ENCODE measurements at places on chromosomes 1 and 21. TPM values are rescaled to one million over a fixed set of nuclear protein-coding genes. Genes with fewer than 3 reads are reported as not detected.

The CFAP141 gene
- total RNA-seq = not detected

The RNF207 gene
- total RNA-seq = 7.8 TPM

The RNF186 gene
- not detected for total RNA-seq

The RSPO1 gene
- total RNA-seq = not detected

The GPR61 gene
- total RNA-seq = under 0.01 TPM

The PAQR7 gene
- 6.9 TPM for total RNA-seq

The B4GALT3 gene
- 11.4 TPM for total RNA-seq

The RNU5D-1 gene
- not detected for total RNA-seq

GRCh38 chr1:58664881-58665280 lies 35.0 kb downstream of the MYSM1 start:
- no peak for DNase-seq

DNA sequence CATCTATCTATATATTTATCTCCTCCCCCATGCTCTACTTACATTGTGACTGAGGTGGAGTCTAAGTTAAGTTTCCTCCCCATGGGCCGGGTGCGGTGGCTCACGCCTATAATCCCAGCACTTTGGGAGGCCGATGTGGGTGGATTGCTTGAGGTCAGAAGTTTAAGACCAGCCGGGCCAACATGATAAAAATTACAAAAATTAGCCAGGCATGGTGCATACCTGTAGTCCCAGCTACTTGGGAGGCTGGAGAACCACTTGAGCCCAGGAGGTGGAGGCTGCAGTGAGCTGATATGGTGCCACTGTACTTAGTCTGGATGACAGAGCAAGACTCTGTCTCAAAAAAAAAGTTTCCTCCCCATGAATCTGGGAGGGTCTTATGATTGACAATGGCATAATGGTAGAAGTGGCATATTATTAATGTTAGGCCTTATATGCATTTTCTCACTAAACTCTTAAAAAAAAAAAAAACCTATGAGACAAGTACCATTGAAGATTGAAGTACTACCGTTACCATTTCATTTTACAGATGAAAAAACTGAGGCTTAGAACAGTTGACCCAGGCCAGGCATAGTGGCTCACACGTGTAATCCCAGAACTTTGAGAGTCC lies 11.2 kb downstream of the F11R start:
- DNase-seq = no peak

- DNase-seq = peak; percentile 73
These were observed 123.5 kb downstream of the TIAM1 start for GRCh38 chr21:31220575-31220974.

DNA sequence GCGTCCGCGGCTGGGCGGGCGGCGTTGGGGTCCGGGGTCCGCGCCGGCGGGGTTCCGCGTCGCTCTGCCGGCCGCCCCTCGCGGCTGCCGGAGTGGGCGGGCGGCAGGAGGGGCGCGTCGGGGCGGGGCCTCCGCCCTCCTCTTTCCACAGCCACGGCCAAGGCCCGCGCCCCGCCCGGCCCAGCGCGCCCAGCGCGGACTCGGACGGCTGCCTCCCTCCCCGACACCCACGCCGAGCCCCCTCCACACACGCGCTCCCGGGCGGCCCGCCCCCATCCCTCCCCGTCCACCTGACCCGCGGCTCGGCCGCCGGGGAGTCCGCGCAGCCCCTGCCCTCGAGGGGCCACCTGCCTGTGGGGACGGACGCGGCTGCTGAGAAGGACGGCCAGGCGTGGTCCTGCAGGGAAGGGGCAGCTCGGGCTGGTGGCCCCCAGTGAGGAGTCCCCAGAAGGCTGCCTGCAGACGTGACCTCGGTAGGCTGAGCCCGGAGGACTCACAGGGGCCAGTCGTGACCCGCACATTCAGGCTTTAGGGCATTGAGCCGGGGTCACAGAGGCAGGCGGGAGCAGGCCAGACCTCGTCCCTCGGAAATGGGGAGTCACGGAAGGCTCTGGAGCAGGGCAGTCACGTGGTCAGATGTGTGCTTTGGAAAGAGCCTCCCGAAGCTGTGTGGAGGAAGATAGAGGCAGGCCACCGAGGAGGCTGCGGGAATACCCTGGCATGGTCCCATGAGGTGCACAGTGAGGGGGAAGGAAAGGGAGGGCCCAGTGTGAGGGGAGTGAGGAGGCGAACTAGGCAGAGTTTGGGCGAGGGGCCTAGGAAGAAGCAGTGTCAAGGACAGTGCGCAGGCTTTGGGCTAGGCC lies at the start of gene COL8A2:
TSS of gene COL8A2 (minus strand) at position 94 of the 863 bp plus-strand sequence. CDS start 24,980 bp downstream, outside the sequence.
- no peak for DNase-seq

DNA sequence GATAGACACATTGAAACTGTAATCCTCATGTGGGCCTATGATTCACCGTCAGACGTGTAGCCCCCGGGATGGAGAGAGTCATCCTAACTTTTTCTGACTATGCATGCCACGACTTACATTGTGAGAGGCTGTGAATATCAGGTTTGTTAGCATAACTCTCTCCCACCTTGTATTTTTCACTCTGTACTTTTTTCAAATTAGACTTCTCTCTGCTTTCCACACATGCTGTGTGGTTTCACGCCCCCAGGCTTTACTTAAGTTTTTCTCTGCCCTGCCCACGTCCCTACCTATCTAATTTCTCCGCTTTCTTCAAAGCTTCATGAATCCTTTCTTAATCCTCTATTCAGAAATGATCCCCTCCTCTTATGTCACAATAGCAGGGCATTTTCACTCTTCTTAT lies 3.4 kb upstream of the NCAM2 start:
- no peak for DNase-seq

GRCh38 chr1:226684026-226684425 lies 55.1 kb downstream of the ITPKB start:
- DNase-seq = no peak

- DNase-seq = no peak
These were observed 43.9 kb downstream of the PIGK start for GRCh38 chr1:77175230-77175844.

- DNase-seq = peak; percentile 97
These were observed 361.1 kb downstream of the TGFB2 start for GRCh38 chr1:218705911-218706893.

DNA sequence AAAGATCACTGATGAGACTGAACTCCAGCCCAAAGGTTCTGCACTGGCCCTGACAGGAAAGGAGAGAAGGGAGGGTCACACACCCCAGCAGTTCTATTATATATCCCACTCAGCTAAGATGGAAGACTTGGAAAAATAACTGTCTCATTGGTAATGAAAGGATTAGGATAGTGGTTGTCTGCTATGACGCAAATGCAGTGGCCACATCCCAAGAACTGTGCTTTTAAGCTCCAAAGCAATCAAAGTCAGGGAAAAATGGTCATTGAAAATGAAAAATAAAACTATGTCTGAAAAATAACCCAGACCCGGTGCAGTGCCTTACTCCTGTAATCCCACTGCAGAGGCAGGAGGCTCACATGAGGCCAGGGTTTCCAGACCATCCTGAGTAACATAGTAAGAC lies 31.0 kb downstream of the PSMG1 start:
- peak; percentile 30 for DNase-seq

DNA sequence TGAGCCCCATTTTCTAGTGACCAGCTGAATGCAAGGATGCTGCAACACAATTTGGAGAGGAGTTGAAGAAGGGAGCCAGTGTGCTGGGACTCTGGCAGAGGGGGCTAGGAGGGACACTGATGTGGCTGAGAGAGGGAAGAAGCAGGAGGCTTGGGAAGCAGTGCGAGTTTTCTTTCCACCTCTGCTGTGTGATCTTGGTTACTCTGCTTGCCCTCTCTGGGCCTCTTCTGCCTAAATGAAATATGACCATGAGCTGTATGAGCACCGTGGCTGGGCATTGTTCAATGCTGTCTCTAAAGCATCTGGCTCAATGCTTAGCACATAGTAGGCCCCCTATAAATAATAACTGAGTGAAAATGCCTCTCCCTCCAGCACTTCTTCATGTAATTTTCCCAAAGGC lies 65.3 kb upstream of the PAX7 start:
- DNase-seq = no peak

DNA sequence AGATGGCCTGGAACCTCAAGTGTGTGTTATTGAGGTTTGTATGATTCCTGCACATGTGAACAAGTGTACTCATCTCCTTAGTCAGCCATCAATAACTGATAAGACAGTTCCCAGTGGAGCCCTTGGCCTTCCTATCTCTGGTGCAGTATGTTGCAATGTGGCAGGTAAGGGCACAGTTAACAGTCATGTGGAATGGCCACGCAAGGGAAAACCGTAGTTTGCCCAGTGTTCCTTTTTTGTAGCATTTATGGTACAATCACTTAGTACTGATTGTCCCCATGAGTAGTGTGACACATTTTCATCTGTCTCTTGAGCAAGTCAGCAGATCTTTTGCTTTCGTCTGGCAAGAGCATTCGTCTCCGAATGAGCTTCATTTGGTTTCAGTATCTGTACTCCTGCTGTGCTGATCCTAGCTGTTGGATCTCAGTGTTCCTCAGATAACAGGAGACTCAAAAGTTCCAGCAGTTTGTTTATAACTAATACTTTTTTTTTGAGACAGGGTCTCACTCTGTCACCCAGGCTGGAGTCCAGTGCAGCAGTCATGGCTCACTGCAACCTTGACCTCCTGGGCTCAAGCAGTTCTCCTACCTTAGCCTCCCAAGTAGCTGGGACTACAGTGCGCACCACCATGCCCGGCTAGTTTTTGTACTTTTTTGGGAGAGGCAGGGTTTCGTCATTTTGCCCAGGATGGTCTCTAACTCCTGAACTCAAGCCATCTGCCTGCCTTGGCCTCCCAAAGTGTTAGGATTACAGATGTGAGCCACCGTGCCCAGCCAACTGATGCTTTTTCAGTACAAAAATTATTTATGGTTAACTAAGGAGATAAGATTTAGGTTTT lies 8.2 kb downstream of the CTPS1 start:
- DNase-seq = no peak

- no peak for DNase-seq
These were observed 89.5 kb upstream of the ARTN start for GRCh38 chr1:43844114-43844513.

- no peak for DNase-seq
These were observed 41.6 kb downstream of the RGS21 start for GRCh38 chr1:192358402-192358801.

GRCh38 chr1:46490406-46490655 lies 695 bp downstream of the DMBX1 start:
- no peak for DNase-seq

DNA sequence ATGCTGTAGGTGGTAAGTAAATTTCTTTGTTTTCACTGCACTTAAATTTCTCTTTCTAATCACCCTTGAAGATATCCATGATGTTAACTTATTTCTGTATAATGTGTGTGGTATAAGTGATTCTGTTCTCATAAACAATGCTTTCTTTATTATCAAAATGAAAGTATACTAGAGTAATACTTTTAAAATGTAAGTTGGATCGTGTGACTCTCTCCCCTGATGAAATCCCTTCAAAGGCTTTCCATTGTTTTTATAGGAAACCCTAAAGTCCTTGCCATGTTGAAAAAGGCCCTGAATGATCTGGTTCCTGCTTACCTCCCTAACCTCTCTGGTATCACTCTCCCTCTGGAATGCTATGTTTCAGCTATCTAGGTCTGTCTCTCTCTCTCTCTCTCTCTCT lies 191.1 kb upstream of the LHX8 start:
- DNase-seq = no peak

DNA sequence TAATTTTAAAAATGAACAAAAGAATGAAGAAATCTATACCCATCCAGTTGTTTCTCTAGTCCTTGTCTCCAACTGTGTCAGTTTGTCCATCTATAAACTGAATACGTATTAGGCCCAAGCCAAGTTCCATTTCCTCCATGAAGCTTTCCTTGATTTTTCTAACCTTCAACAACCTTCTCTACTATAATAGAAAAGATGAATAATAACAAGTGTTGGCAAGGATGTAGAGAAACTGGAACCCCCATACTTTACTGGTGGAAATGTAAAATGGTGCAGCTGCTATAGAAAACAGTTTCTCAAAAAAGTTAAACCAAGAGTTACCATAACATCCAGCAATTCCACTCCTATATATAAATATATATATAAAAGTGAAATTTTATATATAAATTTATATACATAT lies 10.6 kb downstream of the KIAA0319L start:
- DNase-seq = no peak

DNA sequence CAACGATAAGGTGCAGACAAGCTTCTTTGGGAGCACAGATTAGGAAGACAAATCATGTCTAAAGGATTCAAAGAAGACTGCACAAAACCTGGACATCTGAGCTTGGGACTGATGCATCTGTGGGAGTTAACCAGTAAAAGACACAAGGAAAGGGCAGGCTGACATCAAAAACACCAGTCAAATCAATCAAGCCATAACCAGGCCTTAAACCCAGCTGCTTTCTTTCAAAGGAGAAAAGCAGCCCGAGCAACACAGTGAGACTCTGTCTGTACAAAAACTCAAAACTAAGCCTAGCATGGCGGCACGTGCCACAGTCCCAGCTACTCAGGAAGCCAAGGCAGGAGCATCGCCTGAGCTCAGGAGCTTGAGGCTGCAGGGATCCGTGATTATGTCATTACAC lies 411.6 kb downstream of the SMYD3 start:
- DNase-seq = no peak

DNA sequence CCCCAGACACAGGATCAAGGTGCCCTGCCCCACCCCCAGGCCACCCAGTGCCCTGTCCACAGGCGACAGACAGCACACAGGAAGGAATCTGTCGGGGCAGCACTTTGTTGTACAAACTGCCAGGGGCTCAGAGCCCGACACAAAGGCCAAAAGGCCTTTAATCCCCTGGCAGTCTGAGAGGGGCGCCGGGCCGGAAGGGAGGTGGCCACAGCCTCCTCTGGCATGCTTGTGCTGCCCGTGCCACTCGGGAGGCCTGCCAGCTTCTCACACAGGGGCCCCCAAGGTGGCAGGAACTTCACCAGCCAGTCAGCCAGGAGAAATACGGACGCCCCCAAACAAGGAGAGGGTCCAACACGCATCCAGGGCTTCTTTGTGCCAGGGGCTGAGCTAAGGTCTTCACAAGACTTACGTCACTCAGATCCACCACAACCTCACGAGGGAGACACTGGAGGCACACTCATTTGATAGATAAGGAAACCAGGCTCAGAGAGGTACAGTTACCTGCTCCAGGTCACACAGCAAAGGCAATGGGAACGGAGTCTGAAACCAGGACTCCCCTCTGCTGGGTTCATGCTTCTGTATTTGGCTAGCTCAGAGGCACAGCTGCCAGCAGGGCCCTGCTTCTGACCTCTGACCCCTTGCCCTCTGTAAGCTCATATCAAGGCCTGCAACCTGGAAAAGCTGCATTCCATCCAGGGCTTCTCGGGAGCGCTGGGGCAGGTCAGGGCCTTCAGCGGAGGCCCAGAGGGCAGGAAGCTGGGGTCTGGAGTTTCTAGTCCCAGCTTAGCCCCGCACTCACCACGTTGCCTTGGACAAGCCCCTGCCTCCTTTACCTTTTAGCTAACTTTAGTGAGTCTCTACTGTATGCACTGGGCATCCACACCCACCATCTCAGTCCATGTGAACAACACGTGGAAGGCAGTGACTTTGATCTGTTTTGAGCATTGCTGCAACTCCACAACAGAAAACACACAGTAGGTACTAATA lies 34.8 kb downstream of the HSPG2 start:
- no peak for DNase-seq

Measured in fibroblast of the aortic adventitia (primary cell).